ENCODE measurements at places on chromosomes 12 and 14.

GRCh38 chr14:102888748-102889147, 33.7 kb upstream of the AMN start:
- no peak for DNase-seq

DNA sequence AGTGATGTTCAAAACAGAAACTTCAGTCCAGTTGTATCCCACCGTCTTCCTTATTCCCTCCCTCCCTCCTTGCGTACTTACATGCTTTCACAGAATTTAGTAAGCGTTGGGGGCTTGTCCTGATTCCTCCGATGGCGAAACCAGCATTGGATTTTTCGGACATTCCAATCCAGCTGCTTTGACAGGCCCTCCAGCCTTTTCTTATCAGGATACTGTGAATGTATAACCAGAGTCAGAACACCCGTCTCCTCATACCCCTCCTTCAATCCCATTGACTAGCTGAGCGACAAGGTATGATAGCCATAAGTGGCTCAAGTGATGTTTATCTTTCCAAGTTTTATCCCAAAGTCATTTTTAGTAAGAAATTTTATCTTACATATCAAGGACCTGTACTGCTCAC, 24.2 kb downstream of the CERS5 start:
- DNase-seq: no peak

DNA sequence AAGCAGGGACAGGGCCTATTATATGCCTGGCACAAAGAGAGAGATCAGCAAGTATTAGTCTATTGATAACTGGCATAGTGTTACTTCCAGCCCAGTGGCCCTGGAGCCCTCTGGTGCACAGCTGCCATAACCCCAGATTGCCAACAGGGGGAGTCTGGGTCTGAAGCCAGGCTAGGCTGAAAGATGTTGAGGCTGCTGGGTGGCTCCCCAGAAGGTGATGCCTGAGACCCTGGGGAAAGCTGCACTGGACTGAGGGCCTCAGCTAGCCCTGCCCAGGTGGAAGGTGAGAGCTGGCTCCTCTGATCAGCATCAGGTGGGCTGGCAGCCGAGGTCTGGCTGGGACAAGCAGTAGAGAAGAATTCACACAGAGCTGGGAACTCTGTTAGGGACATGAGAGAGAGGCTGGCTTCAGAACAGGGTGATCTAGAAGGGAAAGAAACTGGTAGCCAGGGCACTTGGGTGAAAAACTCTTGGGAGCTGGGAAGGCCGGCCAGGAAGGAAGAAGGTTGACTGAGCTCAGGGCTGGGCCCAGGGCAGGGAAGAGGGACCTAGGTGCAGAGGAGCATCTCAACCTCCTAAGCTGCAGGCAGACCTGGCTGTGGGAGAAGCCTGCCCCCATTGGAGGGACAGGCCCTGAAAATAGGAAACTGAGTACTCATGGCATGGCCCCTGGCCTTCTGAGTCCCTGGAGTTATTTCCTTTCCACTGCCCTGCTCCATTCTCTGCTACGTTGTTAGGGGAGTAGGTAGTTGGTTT, 3.9 kb downstream of the GZMH start:
- no peak for DNase-seq

- DNase-seq: no peak
Measured at GRCh38 chr14:91392623-91393303, 24.9 kb downstream of the CCDC88C start.

DNA sequence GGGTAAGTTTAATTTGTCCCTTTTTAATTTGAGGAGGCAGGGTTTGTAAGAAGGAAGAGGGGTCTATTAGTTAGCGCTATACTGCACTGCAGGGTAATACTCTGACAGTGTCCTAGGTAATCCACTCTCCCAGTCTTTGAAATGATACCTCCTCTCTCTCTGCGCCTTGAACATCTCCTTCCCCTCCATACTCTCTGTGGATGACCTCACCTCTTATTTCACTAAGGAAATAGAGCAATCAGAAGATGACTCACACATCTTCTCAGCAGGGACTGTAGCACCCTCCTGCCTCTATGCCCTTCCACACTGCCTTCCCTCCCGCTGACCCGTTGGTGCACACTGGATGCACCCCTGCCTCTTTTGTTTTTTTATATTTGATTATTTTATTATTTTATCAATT, 94.2 kb downstream of the GRIP1 start:
- no peak for DNase-seq

DNA sequence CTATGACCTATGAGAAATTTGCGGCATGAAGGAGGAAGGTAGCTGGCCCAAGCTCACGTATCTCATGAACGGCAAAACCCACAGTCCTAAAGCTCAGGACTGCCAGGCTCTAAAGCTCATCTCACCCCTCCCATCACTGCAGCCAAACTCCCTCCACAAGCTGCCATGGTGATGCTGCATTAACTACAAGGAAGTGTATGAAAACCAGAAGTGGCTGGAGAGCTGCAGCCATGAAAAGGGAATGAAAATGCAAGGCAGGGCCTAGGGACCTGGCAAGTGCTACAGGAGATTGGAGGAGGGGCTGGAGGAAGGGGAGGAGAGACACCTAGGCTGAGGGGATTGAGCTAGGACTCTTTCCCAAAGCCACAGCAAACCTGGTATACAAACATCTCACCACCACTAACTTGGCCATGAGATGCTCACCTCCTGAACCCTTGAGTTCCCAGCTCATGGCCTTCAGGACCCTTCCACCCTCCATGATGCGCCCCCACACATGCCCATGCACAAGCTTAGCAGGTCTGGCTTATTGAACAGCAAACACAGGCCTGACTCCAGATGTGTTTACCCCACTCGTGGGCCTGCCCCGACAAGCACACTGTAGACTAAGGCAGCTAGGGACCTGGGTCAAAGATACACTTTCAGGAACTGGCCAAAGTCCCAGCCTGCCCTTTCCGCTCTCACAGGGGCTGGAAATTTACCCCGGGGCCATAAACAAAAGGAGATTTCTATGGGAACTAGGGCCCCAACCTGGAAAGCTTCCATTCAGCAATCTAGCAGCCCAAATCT, 42.0 kb downstream of the LTBP2 start:
- no peak for DNase-seq

- DNase-seq: no peak
Measured at GRCh38 chr14:70359076-70359424, 433 bp downstream of the COX16 start.

- no peak for DNase-seq
Measured at GRCh38 chr12:58117667-58118066, 176.3 kb downstream of the ATP23 start.

DNA sequence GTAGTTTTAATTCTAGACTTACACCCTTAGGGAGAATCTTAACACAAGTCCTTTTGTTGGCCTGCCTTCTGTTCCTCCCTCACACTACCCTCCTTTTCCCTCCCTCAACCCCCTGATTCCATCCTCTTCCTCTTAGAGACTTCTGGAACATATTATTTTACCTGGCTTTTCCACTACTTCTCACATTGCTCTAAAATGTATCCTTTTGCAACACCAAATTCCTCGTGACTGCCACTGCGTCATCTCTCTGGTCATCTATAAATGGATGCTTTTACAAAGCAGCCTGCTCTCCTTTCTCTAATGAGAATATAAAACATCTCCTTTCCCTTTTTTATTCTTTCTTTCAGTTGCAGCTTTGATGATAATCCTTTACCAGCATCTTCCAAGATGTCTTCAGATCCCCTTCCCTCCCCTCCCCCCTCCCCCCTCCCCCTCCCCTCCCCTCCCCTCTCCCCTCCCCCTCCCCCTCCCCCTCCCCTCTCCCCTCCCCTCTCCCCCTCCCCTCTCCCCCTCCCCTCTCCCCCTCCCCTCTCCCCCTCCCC, 93.6 kb downstream of the DIP2B start:
- no peak for DNase-seq

GRCh38 chr12:111964935-111965334, 48.0 kb downstream of the TMEM116 start:
- DNase-seq: no peak

- DNase-seq: no peak
Measured at GRCh38 chr12:57829025-57829777, 10.7 kb upstream of the AVIL start.

GRCh38 chr12:49684310-49684854, 22.8 kb downstream of the FMNL3 start:
- DNase-seq: no peak

GRCh38 chr14:86457481-86458135, 927.7 kb downstream of the FLRT2 start:
- DNase-seq: no peak

DNA sequence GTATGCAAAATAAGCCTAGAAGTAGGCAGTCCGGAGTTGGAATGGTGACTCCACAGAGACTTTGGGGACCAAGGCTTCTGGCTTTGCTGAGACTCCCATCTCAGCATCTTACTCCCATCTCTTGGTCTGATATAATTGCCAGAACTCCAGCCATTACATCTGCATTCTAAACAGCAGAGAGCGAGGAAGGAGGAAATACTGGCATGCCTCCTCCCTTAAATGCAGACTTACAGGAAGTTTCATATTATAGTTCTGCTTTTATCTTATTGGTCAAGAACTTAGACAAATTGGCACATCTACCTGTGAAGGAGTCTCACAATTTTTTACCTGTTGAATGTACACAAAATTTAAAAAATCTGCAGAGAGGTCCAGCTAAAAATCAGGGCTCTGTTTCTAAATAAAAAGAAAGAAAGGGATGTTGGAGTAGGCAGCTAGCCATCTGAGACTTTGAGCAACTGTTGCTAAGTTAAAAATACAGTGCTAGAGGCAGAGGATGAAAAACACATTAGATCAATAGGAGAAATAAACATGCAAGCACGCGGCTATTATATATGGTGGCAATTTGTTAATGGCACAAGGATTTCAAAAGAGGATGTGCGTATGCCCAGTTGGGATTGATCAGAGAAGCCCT, 209.9 kb upstream of the HMGA2 start:
- DNase-seq: no peak

- DNase-seq: no peak
Measured at GRCh38 chr14:103382376-103382775, 2.8 kb upstream of the MARK3 start.

GRCh38 chr14:61565181-61565580, 130.1 kb upstream of the HIF1A start:
- DNase-seq: no peak

DNA sequence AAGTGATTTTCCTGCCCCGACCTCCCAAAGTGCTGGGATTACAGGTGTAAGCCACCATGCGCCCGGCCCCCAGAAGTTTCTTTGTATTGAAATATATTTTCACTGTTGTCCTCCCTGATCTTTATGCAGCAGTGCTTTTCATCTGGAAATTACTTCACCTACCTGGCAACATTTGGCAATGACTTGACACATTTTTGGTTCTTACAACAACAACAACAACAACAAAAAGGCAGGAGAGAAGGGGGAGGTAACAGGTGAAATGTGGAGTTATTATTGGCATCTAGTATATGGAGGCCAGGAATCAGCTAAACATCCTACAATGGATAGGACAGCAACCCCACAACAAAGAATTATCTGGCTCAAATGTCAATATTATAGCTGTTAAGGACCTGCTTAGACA, 13.9 kb downstream of the FANCM start:
- no peak for DNase-seq

DNA sequence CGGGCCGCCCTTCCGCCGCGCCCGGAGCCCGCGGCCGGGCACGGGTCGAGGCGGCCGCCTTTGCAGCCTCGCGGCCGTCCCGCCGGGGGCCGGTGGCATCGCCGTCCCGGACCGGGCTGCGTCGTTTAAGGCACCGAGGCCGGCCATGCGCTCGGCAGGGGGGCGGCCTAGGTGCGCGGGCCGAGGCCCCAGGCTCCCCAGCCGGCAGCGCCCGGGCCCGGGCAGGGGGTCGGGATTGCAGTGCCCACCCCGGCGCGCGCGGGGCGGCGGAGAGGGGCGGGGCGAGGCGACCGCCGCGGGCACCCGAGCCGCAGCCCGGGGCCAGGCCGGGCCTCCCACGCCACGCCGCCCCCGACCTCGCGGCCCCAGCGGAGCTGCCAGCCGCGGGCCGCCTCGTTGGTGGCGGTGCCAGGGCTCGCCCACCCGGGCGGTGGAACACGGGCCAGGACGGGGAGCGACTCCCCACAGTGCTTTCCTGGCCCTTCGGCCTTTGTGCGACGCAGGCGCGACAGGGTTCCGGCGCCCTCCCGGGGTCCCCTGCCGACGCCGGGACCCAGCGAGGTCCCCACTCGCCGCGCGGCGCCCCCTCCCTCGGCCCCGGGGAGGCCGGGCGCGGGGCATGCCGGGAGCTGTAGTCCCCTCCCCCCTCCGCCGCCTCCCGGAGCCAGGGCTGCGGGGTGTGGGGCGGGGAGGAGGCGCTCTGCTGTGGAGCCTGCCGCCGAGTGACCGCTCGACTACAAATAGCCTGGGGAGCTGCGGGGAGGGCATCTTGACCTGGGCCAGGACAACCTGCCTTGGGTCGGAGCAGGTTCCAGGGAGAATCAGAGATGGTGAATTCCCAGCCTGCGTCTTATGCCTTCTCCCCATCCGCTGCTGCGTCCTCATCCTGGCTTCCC, 769 bp downstream of the FKBP4 start:
- DNase-seq: peak; percentile 56

GRCh38 chr12:64531665-64532334, 78.5 kb upstream of the RASSF3 start:
- no peak for DNase-seq

- DNase-seq: no peak
Measured at GRCh38 chr12:92218394-92219077, 72.9 kb upstream of the BTG1 start.

- no peak for DNase-seq
Measured at GRCh38 chr12:69241438-69242092, 2.2 kb downstream of the CPSF6 start.

- DNase-seq: no peak
Measured at GRCh38 chr14:88452231-88452630, 66.8 kb downstream of the SPATA7 start.

GRCh38 chr12:46602474-46602873, 223.3 kb downstream of the SLC38A4 start:
- no peak for DNase-seq

- no peak for DNase-seq
Measured at GRCh38 chr12:104340925-104341611, 37.5 kb downstream of the EID3 start.

- DNase-seq: no peak
Measured at GRCh38 chr12:108955225-108955835, 65.5 kb downstream of the SVOP start.

DNA sequence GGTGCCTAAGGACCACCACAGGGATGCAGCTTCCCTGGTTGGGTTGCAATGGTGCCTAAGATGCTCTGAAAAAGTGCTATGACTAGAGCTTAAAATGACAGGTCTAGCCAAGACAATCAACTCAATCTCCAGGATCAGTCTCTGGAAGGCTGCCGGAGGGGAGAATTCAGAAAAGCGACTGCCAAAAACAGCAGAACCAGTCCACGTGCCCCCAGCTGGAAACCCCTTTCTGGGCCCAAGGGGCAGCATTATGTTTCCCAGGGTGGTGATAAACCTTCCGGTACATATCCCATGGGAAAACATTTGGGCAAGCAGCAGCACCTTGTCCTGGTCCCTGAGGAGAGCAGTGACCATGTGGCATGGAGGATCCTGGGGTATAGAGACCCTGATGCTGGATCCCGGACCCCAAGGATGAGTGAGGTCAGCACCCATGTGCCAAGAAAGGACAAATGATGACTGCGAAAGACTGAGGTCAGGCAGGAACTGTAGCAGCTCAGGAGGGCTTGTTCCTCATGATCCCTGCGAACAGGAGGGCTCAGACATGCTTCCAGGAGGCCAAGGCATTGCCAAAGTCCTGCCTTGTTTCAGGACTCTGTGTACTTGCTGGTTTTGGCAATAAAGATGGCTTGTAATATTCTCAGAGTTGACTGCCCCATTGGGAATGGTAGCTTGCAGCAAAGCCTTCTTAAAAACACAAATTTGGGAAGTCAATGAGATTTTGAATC, 49.9 kb upstream of the LTBP2 start:
- no peak for DNase-seq

- DNase-seq: no peak
Measured at GRCh38 chr14:39015360-39015961, 87.6 kb downstream of the SEC23A start.

All from breast epithelium (tissue), 4 donors.